Activated naive CD4-positive, alpha-beta T cell treated with anti-CD3 and anti-CD28 coated beads for 36 hours (primary cell): ENCODE measurements at places on chromosomes 2 and 18. TPM values are rescaled to one million over a fixed set of nuclear protein-coding genes. Genes with fewer than 3 reads are reported as not detected.
A peak's percentile ranks its signal among the peaks of the same experiment; 100 is the strongest.

The HOXD9 gene
- total RNA-seq: not detected

DNA sequence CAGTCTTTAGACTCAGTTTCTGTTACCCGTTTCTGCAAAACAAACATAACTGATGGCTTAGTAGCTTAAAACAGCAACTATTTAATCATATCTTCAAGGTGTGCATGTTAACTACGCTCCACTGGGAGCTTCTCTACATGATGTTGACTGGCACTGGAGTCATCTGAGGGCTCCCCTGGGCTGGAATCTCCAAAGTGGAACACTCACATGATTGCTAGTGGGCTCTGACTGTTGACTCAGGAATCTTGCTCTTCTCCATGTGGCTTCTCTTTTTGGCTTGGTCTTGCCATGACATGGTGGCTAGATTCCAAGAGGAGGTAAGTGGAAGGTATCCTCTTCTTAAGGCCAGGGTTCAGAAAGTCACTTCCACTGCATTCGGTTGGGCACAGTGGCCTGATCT lies 160.8 kb downstream of the PMAIP1 start:
- peaks cover 7% of the 10 kb centered on the region for H3K27me3 ChIP-seq
- H3K36me3 ChIP-seq: no peaks in the 10 kb centered on the region
- no peak overlapping the region for H3K4me3 ChIP-seq
- H3K27ac ChIP-seq: no peak overlapping the region
- DNase-seq: no peak

DNA sequence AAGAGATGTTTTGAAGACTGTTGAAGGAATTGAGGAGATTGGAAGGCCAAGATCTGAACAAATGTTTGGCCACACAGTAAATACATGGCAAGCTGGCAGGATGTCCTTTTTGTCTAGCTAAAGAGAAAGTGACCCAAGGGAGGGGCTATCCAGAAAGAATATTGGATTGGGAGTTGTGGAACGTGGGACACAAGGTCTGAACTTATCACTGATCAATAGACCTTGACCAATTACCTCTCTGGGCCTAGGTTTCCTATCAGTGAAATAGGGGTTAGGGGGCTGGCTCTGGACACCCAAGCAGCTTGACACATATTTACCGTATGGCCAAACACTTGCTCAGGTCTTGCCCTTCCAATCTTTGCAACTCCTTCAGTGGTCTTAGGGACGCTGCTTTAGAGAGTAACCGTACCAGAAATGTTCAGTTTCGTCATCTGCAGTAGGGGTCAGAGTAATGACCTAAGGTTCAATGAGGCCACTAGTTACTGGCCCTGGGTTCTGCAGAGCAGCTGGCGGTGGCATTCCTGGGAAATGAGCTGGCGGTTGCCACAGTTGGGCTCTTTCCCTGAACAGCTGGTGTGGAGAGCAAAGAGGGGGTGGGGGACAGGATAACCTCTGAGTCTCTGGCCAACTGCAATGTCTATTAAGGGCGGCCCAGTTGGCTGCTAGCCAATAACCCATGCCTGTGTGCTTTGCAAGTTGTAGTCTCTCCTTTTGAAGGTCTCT lies 70.1 kb upstream of the STPG4 start:
- no peak for DNase-seq
- H3K4me1 ChIP-seq: no peaks in the 10 kb centered on the region
- H3K4me3 ChIP-seq: no peak overlapping the region
- no peaks in the 10 kb centered on the region for H3K36me3 ChIP-seq
- no peak overlapping the region for H3K27ac ChIP-seq

- peaks cover 17% of the 10 kb centered on the region for H3K4me1 ChIP-seq
- no peaks in the 10 kb centered on the region for H3K27me3 ChIP-seq
- peak overlapping the region; percentile 91 for H3K27ac ChIP-seq
- no peak for DNase-seq
- H3K36me3 ChIP-seq: peaks cover 5% of the 10 kb centered on the region
Observed at GRCh38 chr2:61853086-61853846, 594 bp downstream of the FAM161A start.

GRCh38 chr18:47999801-48000248 lies 69.4 kb upstream of the SMAD2 start:
- H3K4me3 ChIP-seq: no peak overlapping the region
- DNase-seq: no peak
- no peaks in the 10 kb centered on the region for H3K36me3 ChIP-seq
- no peak overlapping the region for H3K27ac ChIP-seq
- no peaks in the 10 kb centered on the region for H3K27me3 ChIP-seq

DNA sequence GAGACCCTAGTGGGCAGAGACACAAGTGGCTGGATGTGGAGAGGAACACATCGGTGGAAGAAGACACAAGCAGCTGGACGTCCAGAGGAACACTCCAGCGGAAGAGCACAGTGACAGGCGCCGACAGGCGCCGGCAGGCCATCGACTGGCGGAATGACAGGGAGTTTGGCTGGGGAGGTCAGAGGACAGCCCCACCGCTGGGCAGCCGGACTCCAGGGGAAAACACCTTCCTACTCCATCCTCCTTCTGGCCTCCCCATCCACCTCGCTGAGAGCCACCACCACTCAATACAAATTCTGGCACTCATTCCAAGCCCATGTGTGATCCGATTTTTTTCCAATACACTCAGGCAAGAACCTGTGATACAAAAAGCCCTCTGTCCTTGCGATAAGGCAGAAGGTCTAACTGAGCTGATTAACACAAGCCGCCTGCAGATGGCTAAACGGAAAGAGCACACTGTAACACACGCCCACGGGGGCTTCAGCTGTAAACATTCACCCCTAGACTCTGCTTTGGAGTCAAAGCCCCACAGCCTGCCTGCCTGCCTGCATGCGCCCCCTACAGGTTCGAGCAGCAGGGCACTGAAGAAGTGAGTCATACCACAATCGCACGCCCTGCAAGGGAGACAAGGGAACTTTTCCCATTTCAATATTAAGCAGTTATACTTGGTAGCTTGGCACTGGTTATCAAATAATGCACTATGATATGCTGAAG lies 50.2 kb upstream of the LRP1B start:
- no peaks in the 10 kb centered on the region for H3K36me3 ChIP-seq
- no peak overlapping the region for H3K4me3 ChIP-seq
- no peak overlapping the region for H3K27ac ChIP-seq
- H3K27me3 ChIP-seq: no peaks in the 10 kb centered on the region
- no peak for DNase-seq
- no peaks in the 10 kb centered on the region for H3K4me1 ChIP-seq

DNA sequence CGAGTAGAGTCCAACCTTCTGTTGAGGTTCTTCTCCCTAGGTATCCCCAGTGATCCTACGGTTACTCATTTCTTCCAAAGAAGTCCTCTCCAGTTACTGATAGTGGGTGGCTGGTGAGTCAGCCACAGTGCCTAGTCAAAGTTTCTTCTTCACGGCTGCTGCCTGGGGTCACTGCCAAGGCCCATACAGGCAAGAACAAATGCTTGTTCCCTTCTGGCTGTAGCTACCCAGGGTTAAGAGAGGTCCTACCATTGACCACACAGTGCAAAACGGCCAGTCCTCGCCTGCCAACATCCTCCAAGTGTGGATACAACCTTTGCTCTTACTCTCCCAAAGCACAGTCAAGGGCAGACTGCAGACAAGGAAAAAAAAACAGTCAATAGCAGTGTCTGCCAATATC lies 2.9 kb upstream of the PTPN4 start:
- peak; percentile 53 for DNase-seq
- no peak overlapping the region for H3K27ac ChIP-seq
- H3K4me3 ChIP-seq: no peak overlapping the region
- peaks cover 23% of the 10 kb centered on the region for H3K4me1 ChIP-seq

The LRRC30 gene
- total RNA-seq: not detected

DNA sequence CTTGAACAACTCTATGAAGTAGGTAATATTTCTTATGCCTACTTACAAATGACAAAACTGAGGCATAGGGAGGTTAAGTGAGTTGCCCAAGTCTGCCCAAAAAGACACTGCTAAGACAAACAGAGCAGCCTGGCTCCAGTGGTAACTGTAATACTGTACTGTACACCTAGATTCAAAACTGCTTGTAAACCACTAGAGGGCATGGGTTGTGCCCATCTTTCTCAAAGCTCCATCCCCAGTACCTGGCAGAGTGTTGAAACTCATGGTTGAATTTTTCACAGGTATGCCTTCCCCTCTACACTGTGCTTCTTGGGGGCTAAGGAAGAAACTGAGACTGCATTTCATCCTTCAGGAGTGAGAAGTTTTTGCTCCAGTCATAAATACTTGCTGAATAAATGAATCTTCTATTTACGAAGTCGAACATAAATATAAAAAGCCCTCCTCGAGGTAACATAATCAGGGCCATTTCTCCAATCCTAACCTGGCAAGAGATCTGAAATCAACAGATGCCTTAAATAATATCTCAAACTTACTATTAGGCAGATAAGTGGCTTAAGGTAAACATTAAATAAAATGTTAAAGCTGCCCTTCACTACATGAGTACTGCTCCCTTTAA lies 2.0 kb downstream of the PPP4R1 start:
- peak overlapping the region; percentile 47 for H3K4me3 ChIP-seq
- peaks cover 8% of the 10 kb centered on the region for H3K36me3 ChIP-seq
- peak; percentile 46 for DNase-seq
- H3K27me3 ChIP-seq: no peaks in the 10 kb centered on the region
- peak overlapping the region; percentile 24 for H3K27ac ChIP-seq

The MEX3C gene
- 50.9 TPM for total RNA-seq

The MAP3K2 gene
- 27.1 TPM for total RNA-seq

The CRYBA2 gene
- not detected for total RNA-seq

- H3K36me3 ChIP-seq: peaks cover 4% of the 10 kb centered on the region
- H3K4me1 ChIP-seq: peaks cover 5% of the 10 kb centered on the region
Observed at GRCh38 chr2:237144516-237144915, 58.8 kb downstream of the COPS8 start.

DNA sequence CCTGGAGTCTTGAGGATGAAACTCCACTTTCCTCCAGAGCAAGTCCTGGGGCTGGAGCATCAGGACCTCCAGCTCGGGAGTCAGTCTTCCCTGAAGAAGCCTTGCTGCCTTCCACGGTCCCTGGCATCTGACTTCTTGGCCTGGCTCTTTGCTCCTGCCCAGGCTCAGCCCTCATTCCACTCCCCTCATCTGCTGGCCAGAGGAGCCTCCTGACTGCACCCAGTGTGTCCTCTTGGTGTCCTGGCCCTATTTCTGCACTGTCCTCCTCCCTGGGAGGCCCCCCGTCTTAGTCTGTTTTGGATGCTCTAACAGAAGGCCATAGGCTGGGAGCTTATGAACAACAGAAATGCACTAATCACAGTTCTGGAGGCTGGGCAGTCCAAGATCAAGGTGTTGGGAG lies 231.5 kb downstream of the LOXHD1 start:
- no peak overlapping the region for H3K4me3 ChIP-seq
- no peaks in the 10 kb centered on the region for H3K27me3 ChIP-seq
- H3K27ac ChIP-seq: no peak overlapping the region
- H3K4me1 ChIP-seq: peaks cover 2% of the 10 kb centered on the region

GRCh38 chr2:224196810-224197209 lies 157.7 kb upstream of the SERPINE2 start:
- H3K4me1 ChIP-seq: no peaks in the 10 kb centered on the region
- H3K36me3 ChIP-seq: no peaks in the 10 kb centered on the region
- no peak overlapping the region for H3K27ac ChIP-seq
- DNase-seq: no peak
- H3K4me3 ChIP-seq: no peak overlapping the region

DNA sequence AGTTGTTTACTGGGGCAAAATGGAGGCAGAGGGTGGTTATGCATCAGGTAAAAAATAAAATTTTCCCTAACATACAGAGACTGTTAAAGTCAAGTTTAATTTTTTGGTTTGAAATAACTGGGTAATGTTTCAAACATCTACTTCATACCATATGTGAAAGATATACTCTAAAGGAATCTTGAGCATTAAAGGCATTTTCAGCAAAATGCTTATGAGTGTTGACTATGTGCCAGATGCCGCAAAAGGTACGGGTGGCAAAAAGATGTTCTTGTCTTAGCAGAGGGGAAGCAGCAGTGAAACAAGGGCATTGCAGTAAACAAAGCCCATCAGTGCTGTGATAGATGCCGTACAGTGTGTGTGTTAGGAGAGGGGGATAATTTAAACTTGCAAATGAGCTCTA lies 263.1 kb upstream of the ID2 start:
- peaks cover 7% of the 10 kb centered on the region for H3K27me3 ChIP-seq
- no peaks in the 10 kb centered on the region for H3K36me3 ChIP-seq
- no peak overlapping the region for H3K27ac ChIP-seq
- H3K4me3 ChIP-seq: no peak overlapping the region
- no peak for DNase-seq

GRCh38 chr18:2240311-2240705 lies 331.0 kb downstream of the METTL4 start:
- peaks cover 14% of the 10 kb centered on the region for H3K27me3 ChIP-seq
- no peaks in the 10 kb centered on the region for H3K36me3 ChIP-seq
- no peak for DNase-seq
- H3K27ac ChIP-seq: no peak overlapping the region
- no peaks in the 10 kb centered on the region for H3K4me1 ChIP-seq

The PCARE gene
- total RNA-seq: not detected

DNA sequence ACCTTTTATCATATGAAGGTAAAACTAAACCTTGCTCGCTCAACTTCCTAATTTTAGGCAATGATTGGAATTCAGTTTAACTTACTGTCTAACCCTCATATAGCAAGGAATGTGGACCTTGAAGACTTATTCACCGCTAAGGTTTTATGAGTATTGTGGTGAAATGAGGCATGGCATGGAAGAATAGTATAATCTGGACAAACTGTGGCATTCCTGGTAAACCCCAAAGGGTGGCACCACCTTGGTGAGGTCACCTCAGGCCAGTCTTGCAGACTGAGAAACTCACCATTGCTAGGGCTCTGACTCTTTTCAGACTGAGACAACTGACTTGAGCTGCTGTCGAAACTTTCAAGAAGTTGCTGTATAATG lies 51.1 kb upstream of the EHBP1 start:
- no peak overlapping the region for H3K27ac ChIP-seq
- peaks cover 14% of the 10 kb centered on the region for H3K27me3 ChIP-seq
- DNase-seq: no peak

The DYNAP gene
- total RNA-seq: not detected

The DLX2 gene
- total RNA-seq: not detected

GRCh38 chr2:141911485-141912066 lies 219.2 kb downstream of the LRP1B start:
- no peaks in the 10 kb centered on the region for H3K4me1 ChIP-seq
- peak; percentile 12 for DNase-seq
- no peaks in the 10 kb centered on the region for H3K36me3 ChIP-seq
- H3K4me3 ChIP-seq: no peak overlapping the region

DNA sequence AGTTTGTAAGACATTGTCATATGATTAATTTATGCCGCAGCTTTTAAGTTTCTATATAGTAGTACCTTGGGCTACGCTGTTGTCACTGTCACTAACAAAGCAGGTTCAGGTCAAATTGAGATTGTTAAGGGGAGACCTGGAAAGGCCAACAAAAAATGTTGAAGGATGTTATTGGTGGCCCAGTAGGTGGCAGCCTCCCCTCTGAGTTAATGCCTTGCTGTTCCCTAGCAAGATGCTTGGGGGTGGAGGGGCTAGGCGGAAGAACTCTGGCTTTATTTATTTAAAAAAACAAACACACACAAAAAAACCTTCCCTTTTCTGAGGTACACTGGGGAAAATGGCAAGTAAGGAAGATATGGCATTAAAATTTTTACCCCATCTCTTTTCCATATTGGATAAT lies 128.3 kb upstream of the ATP5MC3 start:
- no peaks in the 10 kb centered on the region for H3K4me1 ChIP-seq
- no peak overlapping the region for H3K4me3 ChIP-seq
- peaks cover 4% of the 10 kb centered on the region for H3K27me3 ChIP-seq
- no peaks in the 10 kb centered on the region for H3K36me3 ChIP-seq
- DNase-seq: peak; percentile 33

GRCh38 chr2:49988276-49988675 lies 834.0 kb upstream of the FSHR start:
- peaks cover 4% of the 10 kb centered on the region for H3K27me3 ChIP-seq
- H3K4me3 ChIP-seq: no peak overlapping the region
- no peaks in the 10 kb centered on the region for H3K4me1 ChIP-seq
- H3K27ac ChIP-seq: no peak overlapping the region
